ENCODE measurements at places on chromosomes 4 and X. TPM values are rescaled to one million over a fixed set of nuclear protein-coding genes. Genes with fewer than 3 reads are reported as not detected.

The PPEF1 gene
- not detected for polyA plus RNA-seq

- DNase-seq, result no peak
Measured at GRCh38 chrX:121635141-121635540, 587.7 kb downstream of the GLUD2 start.

The TCP11X2 gene
- polyA plus RNA-seq, result not detected

DNA sequence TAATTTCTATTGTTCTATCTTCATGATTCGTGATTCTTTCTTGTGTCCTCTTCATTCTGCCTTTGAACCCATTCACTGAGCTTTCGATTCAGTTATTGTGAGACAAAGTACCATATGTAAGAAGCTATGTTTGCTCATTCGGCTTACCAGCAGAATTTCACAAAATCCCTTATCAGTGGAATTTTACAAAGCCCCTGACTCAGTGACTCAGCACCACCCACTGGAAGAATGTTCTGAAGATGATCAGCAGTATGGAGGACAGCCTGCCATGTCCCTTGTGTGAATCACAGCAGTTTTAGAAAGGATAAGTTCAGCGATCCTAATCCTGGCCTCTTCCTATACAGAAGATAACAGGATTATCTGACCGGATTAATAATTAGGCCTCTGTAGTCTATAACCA lies 5.8 kb upstream of the UXT start:
- no peak for DNase-seq

DNA sequence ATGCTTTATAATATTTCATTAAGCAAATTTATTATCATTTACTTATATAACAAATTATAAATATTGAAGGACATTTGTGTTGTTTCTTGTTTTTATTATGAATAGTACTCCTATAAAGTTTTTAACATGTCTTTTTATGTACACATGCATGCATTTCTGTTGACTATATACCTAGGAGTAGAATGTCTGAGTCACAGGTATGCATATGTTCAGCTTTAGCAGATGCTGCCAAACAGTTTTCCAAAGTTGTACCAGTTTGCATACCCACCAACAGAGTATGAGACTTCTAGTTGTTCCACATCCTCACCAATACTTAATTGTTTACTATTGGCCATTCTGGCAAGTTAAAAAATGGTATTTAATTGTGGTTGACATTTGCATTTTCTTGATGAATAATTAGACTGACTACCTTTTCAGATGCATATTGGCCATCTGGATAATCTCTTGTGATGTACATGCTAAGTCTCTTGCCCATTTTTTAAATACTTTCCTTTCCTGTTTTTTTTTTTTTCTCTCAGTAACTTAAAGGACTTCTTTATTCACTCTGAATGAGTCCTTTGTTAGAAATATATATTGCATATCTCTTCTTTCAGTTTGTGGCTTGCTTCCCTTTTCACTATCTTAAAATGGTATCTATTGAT lies 132.2 kb upstream of the TRIM2 start:
- DNase-seq, result no peak

DNA sequence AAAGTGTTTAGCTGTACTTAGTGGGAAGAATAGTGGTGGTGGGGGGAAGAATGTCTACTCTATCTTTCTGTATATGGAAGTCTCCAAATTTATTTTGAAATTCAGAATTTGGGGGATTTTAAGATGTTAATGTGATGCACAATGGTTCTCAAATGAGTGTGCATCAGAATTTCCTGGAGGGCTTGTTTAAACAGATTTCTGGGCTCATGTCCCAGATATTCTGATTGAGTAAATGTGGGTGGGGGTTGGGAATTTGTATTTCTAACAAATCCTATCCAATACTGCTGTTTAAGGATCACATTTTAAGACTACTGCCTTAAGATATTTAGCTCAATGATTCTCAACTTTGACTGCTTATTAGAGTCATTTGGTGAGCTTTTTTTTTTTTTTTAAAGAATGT lies 15.1 kb upstream of the INTS6L start:
- no peak for DNase-seq

GRCh38 chr4:78621395-78621794 lies 69.8 kb downstream of the ANXA3 start:
- no peak for DNase-seq

DNA sequence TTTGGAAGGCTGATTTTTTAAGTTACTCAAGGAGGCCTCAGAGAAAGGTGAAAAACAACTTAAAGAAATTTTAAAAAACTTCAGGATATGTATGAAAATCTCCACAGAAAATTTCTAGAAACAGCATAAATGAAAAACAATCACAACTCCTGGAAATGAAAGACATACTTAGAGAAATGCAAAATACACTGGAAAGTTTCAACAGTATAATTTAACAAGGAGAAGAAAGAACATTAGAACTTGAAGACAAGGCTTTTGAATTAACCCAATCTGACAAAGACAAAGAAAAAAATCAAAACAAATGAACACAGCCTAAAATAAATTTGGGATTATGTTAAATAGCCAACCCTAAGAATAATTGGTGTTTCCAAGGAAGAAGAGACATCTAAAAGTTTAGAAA lies 300.5 kb downstream of the ANTXR2 start:
- DNase-seq, result no peak

GRCh38 chr4:107721436-107722100 lies 1.5 kb upstream of the PAPSS1 start:
- no peak for DNase-seq

Data from aorta (tissue), 5 donors.